ENCODE measurements at places on chromosomes 3 and 15.
A peak's percentile ranks its signal among the peaks of the same experiment; 100 is the strongest.

DNA sequence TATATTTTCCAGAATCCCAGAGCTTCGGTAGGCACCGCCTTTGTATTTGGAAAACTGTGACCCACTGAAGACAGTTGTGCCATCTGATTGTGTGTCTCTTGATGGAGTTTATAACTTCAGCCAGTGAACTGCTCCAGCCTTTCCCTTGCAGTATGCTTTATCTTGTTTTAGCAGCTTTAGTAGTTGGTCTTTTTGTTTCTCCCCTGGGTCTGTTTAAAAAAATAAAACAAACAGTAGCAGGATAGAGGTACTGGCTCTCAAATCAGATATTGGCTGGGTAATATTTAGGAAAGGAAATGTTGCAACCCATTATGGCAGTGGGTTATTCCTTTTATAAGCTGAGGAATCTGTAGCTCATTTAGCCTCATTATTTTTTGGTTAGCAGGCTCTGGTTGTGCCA, 151.5 kb upstream of the BFSP2 start:
- DNase-seq, result no peak

DNA sequence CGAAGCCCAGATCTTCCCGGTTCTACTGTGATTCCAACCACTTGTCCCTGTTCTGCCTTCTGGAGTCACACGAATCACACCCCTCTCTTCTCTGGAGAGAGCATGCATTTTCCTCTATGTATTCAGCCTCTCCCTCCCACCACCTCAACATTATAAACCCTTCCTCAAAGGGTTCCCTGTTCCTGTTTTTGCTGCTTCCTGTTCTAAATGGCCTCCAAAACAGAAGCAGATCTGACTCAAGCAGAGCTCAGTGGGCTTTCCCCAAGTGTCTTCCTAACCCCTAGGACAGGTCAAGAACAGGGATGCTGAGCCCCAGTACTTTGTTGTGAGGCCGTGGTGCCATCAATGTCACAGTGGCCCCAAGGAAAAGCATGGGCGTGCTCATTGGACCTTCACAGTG, 75.7 kb upstream of the ARNT2 start:
- peak; percentile 9 for DNase-seq

GRCh38 chr3:196251918-196252317, 35.6 kb downstream of the SLC51A start:
- no peak for DNase-seq

DNA sequence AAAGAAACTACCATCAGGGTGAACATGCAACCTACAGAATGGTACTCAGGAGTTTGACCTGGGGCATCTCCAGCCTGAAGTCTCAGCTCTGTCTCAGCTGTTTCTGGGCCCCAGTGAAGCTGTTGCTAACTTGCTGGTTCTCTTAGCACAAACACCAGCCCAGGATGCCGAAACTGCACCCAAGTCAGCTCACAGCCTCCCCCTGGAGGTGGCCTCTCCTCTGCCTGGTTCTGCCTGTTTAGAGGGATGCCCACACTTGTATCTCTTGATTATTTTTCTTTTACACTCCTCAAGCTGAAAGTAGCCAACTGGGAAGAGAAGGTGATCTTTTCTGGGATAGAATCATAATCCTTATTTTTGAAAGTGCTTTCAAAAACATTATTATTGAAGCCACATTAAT, 289.0 kb upstream of the RASGRP1 start:
- peak; percentile 31 for DNase-seq

DNA sequence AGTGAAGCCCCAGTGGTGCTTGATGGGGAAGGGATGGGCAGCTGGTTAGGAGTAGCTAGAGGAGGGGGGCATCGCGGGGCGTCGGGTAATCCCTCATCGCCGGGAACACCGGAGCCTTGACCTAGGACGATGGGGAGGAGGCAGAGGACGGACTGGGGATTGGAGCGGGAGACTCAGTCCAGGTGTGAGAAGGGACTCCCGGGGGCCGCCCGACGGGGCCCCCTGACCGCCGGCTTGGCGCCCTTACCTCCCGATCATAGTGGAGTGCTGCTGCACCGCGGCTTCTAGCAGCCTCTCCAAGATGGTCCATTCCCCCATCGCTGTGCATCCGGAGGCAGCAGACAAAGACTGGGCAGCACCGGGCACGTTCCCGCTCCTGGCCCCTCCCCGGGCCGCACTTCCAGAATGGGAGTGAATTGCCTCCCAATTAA, 612 bp downstream of the GJD2 start:
- no peak for DNase-seq

DNA sequence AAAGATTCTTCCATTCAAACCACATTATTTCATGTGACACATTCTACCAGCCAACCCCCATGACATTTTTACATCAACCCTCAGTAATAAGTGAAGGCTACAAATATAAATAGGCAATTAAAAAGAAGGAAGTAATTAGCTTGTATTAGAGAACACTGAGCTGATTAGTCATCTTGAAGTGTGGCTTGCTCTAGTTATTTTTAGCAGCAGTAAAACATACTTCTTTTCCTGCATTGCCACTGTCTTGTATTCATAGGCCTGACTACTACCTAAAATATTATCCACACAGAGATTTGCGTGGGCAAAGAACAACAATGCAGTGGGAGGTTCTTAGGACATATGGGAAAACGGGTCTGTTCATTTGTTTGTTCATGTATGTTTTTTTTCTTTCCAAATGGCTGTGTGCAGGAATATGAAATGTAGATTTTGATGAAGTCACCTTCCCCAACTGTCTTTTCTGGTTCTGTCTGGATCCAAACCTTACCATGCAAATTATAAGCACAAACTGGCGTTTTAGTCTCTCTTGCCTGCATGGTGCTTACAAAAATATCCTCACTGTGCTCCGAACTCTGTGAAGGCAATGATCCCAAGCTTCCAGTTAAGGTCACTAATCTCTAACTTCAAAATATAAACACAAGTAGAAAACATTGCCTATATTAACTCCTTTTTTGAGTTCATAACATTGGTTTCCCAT, 31.5 kb upstream of the TM4SF4 start:
- peak; percentile 25 for DNase-seq
